Pons (tissue), 1 donor: ENCODE measurements at places on chromosomes 1 and 21.

GRCh38 chr1:88647749-88648415 lies 36.2 kb upstream of the PKN2 start:
- no peak for DNase-seq

- DNase-seq: no peak
These were observed 111.8 kb downstream of the GDAP2 start for GRCh38 chr1:117817629-117818028.

DNA sequence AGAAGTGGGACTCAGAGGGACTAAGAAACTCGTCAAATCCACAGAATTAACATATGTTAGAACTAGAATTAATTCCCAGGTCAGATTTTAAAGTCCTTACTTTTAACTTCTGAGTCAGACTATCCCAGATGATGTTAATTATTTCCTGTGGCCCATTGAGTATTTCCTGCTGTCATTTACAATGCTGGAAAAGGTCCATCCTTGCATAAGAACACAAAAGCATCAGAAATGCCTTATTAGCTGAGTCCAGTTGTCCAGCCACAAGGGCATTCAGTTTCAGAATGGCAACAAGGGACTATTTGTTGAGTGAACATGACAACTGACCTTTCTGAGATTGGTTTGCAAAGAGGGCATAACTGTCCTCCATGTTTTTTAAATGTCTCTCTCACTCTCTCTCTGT lies 16.5 kb upstream of the HIVEP3 start:
- DNase-seq: peak; percentile 93

DNA sequence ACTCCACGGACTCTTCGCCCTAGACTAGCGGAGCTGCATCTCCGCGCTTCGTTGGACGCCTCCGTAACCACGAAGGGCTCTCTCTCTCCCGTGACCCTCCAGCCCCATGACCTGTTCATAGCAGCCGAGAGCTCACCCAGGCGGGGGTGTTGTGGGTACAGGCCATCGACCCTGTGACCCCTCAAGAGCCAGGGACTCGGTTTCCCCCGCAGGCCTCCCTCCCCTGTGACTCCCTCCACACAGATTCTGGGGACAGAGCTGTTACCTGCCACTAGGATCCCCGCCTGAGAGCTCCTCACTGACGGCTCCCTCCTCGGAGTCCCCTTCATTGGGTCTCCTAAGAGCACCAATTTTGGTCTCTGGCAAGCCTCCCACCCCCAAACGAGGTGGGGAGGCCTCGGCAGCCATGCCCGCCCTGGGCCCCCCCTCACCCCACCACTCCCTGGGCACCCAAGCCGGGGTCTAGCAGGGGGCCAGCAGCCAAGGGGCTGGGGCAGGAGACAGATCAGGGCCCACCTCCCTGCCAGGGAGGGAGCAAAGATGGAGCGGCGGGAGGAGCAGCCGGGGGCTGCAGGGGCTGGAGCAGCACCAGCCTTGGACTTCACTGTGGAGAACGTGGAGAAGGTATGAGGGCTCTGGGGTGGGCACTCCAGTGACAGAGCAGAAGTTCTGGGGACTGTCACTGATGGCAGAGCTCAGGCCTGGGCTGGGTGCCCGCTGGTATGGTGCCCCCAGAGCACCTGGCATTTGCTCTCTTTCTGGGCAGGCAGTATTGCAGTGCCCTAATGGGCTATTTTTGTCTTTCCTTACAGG lies 517 bp downstream of the IPO13 start:
- no peak for DNase-seq

- DNase-seq: no peak
These were observed 38.5 kb downstream of the IER5 start for GRCh38 chr1:181126871-181127587.

GRCh38 chr1:197806718-197807117 lies 31.4 kb upstream of the DENND1B start:
- no peak for DNase-seq
